ENCODE measurements at places on chromosomes 13 and 19.

GRCh38 chr19:54489766-54490165 is 12.9 kb upstream of the LAIR2 start:
- no peak for DNase-seq

- no peak for DNase-seq
Measured at GRCh38 chr19:29763196-29763595, 48.1 kb upstream of the C19orf12 start.

DNA sequence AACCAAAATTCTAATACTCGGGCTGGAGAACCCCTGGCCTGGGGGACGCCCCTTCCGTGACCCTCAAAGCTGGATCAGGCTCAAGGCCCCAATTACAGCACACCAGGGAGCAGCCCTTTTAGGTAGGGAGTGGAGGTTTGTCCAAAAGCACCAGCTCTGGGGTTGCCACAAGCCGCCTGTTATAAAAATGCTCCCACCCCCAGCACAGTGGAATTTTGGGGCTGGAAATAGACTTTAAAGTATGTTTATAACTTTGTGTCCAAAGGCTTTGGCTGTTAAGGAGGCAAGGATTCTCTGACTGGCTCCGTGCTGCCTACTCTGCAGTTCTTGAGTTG is 564 bp upstream of the GMIP start:
- no peak for DNase-seq

DNA sequence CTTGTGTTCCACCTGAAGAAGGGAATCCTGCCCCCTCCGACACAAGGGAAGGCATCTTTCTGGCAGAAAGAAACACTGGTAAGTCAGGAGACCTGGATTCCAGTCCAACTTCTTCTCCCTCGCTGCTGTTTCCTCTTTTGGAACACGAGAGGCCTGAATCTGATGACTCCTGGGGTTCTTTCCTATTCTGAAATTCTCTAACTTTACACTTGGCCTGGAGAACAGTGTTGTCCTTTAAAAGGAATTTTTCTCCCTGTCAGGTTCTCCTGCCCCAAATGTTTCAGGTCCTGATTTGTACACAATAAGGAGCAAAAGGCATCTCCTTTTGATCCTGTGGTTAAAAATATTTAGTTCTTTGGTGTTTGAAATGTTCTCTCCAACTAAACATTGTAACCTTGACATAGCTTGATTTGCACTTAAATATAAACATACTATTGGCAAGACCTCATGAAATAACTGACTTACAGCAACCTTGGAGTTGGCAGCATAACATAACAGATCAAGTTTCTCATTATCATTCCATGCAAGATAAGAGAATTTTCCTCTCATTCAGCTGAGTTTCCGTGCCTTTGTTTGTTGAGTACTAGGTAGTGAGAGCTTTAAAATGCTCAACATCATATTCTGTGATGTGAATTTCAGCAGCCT is 244.8 kb downstream of the COG6 start:
- no peak for DNase-seq

GRCh38 chr13:113417836-113418721 is 35.2 kb downstream of the ADPRHL1 start:
- no peak for DNase-seq

GRCh38 chr19:34642241-34642640 is 34.7 kb downstream of the SCGB2B2 start:
- DNase-seq = no peak

GRCh38 chr13:73800011-73800410 is 334.2 kb downstream of the KLF12 start:
- no peak for DNase-seq

GRCh38 chr13:53638040-53638439 is 609.4 kb downstream of the OLFM4 start:
- DNase-seq = no peak

GRCh38 chr19:55459950-55460657 is 1.3 kb downstream of the ISOC2 start:
- no peak for DNase-seq

- DNase-seq = peak; percentile 58
Measured at GRCh38 chr19:49421039-49421877, 2.0 kb downstream of the PTH2 start.

GRCh38 chr13:101121608-101122007 is 294.7 kb downstream of the NALCN start:
- DNase-seq = no peak

DNA sequence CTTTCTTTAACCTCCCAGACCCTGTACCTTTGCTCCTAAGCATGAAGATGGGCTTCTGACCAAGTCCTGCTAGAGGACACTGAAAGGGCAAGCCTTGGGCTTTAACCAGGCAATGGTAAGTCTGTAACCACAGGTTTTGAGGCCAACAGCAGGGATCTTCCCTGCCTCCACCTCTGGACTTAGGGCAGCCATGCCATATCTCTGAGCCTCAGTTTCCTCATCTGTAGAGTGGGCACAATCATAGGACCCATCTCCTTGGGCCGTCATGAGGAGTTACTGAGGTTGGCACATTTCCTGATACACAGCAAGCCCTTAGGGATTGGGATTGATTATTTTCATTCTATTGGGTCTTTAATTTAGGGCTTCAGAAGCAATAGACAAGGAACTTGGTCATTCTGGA is 14.7 kb downstream of the KLK1 start:
- no peak for DNase-seq

DNA sequence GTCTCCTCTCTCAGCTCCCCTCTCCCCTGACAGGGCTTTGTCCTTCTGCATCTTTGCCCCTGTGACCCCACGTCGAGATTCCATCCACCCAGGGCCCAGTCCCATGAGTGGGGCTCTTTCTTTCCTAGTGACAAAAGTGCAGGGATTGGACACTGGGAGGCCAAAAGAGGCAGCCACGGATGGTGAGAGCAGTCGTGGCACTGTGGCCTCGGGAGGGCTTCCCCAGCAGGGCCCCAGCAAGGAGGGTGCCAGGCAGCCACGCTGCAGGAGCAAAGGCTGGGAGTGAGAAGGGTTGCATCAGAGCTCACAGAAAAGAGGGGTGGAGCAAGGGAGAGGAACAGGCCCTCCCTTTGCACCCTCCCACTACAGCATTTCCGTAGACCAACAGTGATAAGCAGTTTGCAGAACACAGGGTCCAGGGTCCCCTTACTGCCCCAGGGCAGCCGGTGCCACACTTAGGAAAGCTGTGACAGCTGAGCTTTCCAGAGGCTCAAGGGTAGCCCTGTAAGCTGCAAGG is 4.9 kb downstream of the ZSCAN1 start:
- DNase-seq = no peak

GRCh38 chr13:32639502-32640105 is 53.4 kb downstream of the PDS5B start:
- no peak for DNase-seq

- DNase-seq = no peak
Measured at GRCh38 chr13:19967621-19968020, 9.1 kb downstream of the ZMYM2 start.

DNA sequence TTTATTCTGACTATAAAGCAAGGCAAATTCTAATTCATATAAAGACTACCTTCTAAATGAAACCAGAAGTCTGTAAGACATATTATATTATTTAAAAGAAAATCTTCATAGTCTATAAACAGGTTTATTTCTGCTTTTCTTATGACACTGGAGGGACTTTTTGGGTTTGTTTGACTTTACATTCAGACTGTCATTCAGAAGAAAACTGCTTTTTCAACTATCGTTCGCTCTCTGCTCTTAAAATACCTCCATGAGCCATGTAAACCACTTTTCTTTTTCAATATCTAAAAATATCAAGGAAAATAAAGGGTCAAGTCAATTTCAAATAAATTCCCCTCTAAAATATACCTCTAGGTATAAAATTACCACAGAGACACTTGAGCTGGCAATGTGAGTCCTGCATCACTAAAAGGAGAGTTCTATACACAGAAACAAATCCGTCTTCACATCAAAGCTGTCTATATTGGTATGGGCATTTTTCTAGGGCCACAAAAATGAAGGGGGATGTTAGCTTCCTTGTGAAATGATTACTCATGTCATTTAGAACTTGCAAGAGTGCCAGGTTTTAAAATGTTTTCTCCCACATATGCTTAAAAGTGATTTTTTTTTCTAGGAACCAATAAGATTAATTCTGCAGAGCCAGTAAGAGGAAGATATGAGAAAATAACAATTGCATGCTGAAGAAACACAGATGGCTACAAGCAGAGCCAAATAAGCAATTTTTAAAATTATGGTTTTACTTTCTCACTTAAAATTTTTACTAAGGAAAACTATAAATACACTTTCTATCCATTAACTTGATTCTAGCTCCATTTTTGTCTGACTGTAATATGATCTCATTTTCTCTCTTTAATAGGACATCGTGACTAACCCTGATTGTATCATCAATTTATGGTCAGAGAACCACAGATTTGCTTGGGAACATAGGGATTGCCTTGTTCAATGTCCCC is 181.8 kb downstream of the TBC1D4 start:
- no peak for DNase-seq

GRCh38 chr19:31054430-31054829 is 294.8 kb downstream of the TSHZ3 start:
- no peak for DNase-seq

- DNase-seq = no peak
Measured at GRCh38 chr19:33231511-33231910, 5.9 kb upstream of the SLC7A10 start.

DNA sequence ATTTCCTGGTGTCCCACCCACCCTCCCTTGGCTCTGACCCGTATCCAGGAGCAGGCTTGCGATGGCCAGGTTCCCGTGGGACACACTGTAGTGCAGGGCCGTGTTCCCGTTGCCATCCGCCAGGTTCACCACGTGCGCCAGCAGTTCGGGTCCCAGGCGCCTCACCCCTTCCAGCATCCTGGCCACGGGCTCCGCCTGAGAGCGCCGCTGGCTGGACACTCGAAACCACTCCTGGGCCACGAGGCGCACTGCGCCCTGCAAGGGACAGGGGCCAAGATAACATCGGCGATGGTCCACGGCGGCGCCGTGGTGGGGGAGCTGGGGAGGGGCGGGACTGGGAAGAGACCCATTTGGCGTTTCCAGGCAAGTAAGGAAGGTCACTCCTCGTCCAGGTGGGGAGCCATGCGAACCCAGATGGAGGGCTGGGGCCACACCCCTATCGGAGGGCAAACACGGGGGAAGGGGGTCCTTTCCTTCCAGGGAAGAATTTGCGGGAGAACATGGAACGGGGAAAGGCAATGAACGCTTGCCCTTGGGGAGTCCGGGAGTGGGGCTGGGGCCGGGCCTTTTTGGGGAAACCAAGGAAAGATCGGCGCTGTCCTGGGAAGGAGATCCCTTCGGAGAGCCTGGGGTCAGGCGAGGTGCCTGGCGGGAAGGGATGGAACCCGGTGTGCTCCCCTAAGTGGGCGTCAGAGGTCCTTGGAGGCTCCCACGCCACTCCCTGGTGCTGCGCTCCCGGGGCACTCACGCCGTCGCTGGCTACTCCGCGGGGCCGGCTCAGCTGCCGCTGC is 9.9 kb downstream of the KANK3 start:
- DNase-seq = no peak

- DNase-seq = no peak
Measured at GRCh38 chr19:35260694-35261304, 8.0 kb upstream of the USF2 start.

DNA sequence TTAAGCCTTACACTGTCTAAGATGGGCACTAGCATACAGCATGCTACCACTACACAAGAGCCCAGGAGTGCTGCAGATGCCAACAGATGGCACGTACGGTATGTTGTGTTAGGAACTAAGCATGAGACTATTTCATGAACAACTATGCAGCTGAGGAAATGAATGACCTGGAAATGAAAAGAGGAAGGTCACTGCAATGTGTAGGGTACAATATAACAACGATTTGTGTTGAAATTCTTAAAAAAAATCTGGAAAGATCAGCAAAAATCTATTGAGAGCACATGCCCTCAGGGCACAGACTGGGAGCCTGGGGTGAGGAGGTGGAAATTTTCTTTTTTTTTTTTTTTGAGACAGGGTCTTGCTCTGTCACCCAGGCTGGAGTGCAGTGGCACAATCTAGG is 14.4 kb downstream of the HAUS8 start:
- no peak for DNase-seq

DNA sequence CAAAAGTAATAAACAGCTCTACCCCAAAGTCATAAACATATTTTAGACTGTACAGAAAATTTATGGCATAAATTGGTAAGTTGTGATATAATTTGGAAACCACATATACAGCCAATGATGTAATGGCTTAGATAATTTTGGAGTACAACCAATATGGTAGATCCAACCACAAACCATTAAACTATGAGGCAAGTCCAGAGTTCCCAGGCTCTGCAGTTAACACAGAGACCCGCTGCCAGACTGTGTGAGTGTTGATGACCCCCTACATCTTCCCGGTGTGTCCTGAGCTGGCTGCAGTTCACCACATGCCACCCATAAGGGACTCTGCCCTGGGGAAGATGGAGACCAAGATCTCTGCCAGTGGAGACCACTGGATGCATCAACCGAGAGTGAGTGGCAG is 9.9 kb upstream of the SERPINE3 start:
- DNase-seq = no peak

DNA sequence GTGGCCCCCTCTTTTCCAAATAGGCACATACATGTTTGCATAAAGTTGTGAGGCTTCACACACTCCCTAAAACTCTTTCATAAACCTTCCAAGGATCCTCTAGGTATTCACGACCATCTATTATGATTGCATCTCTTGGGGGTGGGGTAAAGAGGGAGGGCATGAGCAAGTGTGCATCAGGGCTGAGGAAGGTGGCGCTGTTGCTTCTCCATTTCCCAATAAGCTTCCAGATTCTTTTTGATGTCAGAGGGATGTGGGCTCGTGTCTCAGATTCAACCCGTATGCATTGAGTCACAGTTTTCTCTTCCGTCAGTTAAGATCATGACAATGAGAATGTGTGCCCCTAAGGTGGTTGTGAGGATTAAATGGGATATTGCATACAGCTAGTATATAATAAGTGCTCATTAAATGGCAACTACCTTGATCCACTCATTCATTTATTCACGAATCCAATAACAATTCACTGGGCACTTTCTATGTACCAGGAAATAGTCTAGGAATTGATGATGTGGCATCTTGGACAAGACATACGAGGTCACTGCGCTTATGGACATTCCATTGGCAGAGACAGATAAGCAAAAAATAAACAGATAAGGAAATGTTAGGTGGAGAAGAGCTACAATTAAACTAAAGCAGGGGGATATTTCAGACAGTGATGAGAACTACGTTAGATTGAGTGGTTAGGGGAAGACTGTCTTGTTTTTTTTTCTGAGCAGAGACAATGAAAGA is 10.3 kb downstream of the CYP2B6 start:
- no peak for DNase-seq

DNA sequence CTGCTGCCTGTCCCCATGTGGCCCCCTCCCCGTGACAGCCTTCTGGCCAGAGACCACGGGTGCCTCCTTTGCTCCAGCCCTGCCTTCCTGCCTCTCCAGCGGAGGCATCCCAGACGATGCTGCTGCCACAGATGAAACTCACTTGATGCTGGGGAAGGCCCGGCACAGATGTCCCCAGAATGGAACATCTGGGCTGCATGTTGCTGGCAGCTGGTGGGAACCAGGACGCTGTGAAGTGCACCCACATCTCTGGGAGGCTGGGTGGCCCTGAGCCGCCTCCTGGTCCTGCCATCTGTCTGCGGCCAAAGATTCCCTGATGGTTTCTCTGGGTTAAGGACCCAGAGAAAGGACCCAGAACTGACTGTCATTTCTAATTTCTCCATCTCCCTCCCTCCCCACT is 51.9 kb upstream of the PTPRS start:
- no peak for DNase-seq

- no peak for DNase-seq
Measured at GRCh38 chr13:44566601-44567000, 9.5 kb downstream of the TSC22D1 start.

- no peak for DNase-seq
Measured at GRCh38 chr13:65600702-65601101, 1629.4 kb downstream of the PCDH9 start.

GRCh38 chr19:48489608-48490216 is 20.5 kb downstream of the CYTH2 start:
- DNase-seq = peak; percentile 69
